ENCODE measurements at places on chromosomes 7 and 10.

DNA sequence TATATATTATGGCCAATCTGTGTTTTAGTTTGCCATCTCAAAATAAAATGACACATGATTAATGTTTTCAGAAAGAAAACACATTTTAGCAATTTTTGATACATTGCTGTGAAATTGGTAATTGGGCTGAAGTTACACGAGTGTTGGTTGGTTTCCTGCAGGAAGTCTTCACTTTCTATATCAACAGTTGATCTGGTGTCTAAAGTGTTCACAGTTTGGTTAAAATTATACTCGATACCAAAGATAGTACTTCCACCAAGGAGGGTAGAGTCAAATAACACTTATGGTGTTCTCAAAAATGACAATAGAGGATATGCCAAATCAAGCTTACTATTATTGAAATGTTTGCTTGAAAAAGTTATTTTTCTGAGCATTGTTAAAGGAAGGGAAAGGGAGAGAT is 120.3 kb upstream of the GLCCI1 start:
- DNase-seq: no peak

GRCh38 chr10:103181244-103181643 is 11.8 kb downstream of the NT5C2 start:
- no peak for DNase-seq

- no peak for DNase-seq
Measured at GRCh38 chr10:5776136-5776880, 36.9 kb downstream of the GDI2 start.

DNA sequence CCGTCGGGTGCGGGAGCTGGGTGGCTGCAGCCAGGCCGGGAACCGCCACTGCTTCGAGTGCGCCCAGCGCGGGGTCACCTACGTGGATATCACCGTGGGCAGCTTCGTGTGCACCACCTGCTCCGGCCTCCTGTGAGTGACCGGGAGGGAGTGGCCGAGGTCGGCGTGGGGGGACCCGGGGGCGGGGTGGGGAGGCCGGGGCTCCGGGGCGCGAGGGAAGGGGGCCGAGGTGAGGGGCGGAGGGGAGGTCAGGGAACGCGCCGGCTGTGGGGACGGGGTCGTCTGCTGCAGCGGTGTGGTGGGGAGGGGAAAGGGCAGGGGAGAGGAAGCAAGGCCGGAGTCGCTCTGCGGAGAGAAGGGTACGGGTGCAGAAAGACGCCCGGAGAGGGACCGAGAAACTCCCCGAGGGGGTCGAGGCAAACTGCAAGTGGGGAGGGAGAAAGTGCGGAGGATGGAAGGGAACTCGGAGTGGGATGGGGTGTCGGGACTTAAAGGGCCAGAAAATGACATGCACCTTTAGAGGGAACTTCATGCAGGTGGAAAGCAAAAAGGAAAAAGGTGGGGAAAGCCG is 518 bp downstream of the AGFG2 start:
- DNase-seq: no peak

- no peak for DNase-seq
Measured at GRCh38 chr7:5210751-5211338, 20.8 kb downstream of the WIPI2 start.

DNA sequence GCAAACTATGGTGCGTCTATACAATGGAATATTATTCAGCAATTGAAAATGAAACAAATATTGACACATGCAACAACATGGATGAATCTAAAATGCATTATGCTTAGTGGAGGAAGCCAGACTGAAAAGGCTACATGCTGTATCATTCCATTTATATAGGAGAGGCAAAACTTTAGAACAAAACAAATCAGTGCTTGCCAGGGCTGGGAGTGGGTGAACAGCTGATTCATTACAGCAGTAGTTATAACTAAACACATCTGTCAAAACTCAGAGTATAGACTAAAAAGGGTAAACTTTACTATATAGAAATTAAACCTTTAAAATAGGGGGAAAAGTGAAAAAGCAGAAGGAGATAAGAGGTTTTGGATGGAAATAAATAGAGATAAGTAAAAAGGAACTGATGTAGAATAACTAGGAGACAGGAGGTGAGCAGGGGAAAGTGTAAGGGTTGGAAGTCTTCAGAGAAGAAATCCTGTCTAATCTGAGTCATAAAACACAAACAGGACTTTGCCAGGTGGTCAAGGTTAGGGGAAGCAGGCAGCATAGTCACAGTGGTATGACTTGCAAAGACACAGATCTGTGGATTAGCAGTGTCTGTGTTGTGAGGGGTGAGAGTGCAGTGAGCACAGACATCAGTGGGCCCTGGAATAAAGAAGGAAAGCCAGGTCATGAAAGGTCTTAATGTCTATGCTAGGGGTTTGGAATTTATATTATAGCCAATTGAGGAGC is 349.8 kb downstream of the PHTF2 start:
- DNase-seq: no peak

- no peak for DNase-seq
Measured at GRCh38 chr7:45588466-45588865, 14.3 kb downstream of the ADCY1 start.

- no peak for DNase-seq
Measured at GRCh38 chr7:151829707-151830106, 47.2 kb downstream of the PRKAG2 start.

- DNase-seq: no peak
Measured at GRCh38 chr10:79295563-79295962, 51.7 kb upstream of the PPIF start.

DNA sequence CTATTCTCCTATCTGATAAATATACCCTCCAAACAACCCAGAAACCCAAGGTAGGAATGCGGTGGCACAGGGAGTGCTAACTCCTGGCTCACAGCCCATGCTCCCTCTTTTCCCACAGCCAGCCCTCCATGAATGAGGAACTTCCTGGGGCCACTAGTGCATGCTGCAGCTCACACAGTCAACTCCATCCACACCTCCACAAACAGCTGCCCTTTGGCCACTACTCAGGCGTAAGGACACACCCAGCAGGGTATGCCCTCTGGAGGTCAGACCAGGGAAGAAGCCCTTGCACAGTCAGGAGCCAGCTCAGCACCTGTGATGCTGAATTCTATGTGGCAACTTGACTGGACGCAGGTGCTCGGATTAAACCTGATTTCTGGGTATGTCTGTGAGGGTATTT is 85.2 kb upstream of the PIK3CG start:
- DNase-seq: no peak

- no peak for DNase-seq
Measured at GRCh38 chr7:157693521-157694375, 356.9 kb downstream of the DNAJB6 start.

DNA sequence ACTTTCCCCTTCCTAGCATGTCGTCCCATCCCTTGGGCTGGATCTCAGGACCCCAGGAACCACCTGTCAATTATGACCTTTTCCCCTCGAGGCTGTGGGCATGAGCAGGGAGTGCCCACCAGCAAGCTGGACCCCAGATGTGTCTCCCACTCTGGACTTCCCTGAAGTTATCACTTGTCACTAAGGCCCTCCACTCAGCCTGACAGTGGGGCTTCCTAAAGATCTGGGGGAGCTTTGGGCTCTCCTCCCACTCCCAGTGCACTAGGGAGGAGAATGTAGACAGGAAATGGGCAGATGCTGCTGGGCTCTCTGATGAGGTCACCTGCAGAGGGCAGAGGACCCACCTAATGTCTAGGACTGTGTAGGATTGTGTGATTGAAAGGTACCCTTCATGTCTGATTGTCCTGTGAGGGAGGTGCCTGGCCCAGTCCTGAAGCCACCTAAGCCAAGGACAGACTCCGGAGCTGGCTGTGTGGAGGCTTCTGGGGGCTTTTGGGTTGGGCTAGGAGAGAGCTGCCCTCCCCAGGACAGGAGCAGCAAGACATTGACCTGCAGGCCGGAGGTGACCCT is 18.7 kb downstream of the MYO1G start:
- no peak for DNase-seq

DNA sequence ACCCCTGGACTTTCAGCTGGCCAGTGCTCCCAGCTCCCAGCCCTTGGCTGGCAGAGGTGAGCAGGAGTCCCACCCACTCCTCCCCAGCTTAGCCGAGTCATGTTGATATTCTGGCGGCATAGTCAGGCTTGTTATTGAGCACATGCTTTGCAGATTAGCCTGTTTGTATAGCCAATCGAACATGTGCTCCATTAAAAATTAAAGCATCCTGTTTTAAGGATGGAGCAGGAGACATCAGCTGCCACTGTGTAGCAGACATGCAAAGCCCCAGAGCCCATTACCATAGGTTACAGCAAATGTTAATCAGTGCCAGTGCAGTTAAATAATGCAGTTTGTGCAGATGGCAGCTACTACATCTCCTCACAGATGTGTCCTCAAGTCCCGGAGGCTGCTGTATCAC is 574.6 kb upstream of the GALNT17 start:
- DNase-seq: no peak

- DNase-seq: no peak
Measured at GRCh38 chr7:43905209-43905946, 1.0 kb downstream of the URGCP start.

- no peak for DNase-seq
Measured at GRCh38 chr10:104288355-104288754, 19.4 kb downstream of the GSTO2 start.

- DNase-seq: no peak
Measured at GRCh38 chr7:104552102-104552501, 223.7 kb downstream of the LHFPL3 start.

Data from anterior cingulate cortex (tissue), 58 donors.